Stimulated activated CD4-positive, alpha-beta T cell treated with anti-CD3 and anti-CD28 coated beads, Interleukin-2, amount 100 ng/mL, for 4 hours (primary cell): ENCODE measurements at places on chromosomes 1 and 21.
A peak's percentile ranks its signal among the peaks of the same experiment; 100 is the strongest.

- DNase-seq: no peak
Observed at GRCh38 chr1:201265756-201266155, 17.6 kb upstream of the PKP1 start.

DNA sequence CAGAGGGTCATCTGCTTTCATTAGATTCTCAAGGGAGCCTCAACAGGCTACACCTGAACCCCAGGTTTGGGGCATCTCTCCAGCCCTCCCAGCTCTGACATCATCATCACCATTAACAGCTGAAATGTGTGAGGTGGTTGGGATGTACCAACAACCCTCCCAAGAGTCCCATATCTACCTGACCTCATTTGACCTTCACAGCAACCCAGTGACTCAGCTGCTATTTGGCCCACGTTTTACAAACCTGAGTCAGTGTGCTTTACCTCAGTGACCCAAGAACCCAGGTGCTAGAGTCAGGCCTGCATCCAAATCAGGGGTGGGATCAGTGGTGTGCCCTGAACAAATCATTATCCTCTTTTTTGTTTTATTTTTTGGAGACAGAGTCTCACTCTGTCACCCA is 53.3 kb upstream of the TINAGL1 start:
- no peak for DNase-seq

- no peak for DNase-seq
Observed at GRCh38 chr1:54124472-54124871, 28.3 kb downstream of the CDCP2 start.

DNA sequence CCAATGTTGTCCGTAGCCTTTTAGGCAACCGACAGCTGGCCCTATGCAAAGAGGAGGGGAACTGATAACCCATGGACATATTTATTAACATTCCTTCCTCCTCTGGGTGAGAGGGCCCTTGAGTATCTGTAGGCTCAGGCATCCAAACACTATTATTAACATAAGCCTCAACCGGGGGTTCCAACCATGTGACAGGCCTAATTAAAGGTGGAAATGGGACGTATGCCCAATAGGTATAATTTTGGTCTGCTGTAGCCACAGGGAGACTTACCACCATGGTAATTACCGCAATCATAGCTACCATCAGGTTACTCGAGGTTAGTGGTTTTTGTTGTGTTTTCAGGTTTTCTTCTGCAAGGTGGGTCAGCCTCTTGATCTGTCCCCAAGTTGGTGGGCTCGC is 5.3 kb downstream of the DAP3 start:
- DNase-seq: no peak

DNA sequence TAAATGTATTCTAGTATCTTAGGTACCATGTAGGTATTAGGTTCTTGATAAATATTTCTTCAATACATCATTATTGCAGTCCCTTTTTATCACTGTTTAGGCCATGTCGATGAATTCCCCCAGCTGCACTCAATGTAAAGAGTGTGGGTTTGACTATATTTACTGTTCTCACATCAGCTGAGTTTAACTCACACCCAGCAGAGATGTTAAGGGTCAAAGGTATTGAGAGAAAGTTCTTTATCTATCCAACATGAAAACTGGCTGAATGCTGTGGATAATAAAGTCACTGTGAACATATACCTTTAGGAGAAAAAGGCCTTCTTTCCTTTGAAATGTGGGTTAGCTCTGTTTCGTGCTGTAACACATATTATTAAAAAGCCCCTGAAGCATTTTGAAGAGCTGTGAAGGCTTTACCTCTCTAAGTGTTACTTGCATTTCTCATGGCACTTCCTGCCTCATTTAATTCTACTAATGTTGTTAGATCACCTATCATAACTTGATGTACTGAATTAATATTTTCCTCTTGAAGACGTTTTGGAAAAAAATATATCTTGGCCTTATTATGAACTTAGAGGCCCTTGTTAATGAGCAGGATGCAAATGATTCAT is 19.1 kb upstream of the LYST start:
- no peak for DNase-seq

DNA sequence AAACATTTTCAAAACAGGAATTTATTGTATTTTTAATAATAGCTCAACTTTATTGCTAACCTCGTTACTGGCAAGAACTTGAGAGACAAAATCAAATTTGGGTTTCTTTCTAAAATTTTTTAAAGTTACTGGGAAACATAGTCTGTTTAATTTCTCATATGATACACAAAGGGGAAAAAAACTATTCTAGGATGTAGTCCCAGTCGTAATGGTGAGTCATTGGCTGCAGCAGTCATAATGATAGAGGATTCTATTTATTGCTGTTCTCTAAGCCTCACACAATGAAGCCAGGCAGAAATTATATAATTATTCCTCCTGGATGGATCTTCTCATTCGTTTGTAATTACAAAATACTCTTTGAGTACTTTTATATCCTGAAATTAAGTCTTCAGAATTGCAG is 326.5 kb upstream of the SGIP1 start:
- DNase-seq: no peak

- DNase-seq: no peak
Observed at GRCh38 chr1:212686591-212686990, 13.0 kb downstream of the BATF3 start.

DNA sequence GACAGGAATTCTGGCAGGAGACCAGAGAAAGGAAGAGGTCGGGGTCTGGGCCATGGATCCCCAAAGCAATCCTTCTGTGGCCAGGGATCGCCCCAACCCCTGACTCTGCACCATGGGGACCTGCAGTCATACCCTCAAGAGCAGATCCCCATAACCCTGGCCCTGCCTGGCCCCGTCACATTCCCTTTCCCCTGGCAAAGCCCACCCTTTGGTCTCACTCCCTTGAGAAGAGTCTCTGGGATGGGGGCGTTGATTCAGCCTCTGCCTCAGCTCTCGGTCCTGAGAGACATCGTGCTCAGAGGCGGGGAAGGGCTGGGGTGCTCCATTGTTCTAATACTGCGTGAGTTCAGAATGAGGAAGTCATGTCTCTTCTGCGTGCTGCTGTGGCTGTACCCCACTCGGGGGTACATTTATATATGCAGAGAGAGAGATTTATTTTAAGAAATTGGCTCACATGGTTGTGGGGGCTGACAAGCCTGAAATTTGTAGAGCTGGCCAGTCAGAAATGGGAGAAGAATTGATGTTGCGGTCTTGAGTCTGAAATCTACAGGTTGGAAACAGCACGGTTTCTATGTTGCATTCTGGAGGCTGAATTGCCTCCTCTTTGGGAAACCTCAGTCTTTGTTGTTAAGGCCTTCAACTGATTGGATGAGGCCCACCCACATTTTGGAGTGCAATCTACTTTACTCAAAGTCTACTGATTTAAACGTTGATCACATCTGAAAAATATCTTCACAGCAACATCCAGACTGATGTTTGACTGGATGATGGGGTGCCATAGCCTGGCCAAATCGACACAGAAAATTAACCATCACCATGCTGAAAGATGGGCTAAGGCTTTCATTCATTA is 4.2 kb upstream of the PADI2 start:
- no peak for DNase-seq

- peak; percentile 10 for DNase-seq
Observed at GRCh38 chr1:247448107-247448791, 9.7 kb downstream of the OR2B11 start.

- DNase-seq: no peak
Observed at GRCh38 chr1:47468709-47469389, 31.0 kb downstream of the FOXD2 start.

GRCh38 chr1:32346532-32347157 is 10.6 kb upstream of the MARCKSL1 start:
- no peak for DNase-seq

GRCh38 chr21:28063241-28064216 is 929.1 kb downstream of the LTN1 start:
- DNase-seq: no peak

- DNase-seq: no peak
Observed at GRCh38 chr1:193569096-193569982, 382.9 kb upstream of the B3GALT2 start.

DNA sequence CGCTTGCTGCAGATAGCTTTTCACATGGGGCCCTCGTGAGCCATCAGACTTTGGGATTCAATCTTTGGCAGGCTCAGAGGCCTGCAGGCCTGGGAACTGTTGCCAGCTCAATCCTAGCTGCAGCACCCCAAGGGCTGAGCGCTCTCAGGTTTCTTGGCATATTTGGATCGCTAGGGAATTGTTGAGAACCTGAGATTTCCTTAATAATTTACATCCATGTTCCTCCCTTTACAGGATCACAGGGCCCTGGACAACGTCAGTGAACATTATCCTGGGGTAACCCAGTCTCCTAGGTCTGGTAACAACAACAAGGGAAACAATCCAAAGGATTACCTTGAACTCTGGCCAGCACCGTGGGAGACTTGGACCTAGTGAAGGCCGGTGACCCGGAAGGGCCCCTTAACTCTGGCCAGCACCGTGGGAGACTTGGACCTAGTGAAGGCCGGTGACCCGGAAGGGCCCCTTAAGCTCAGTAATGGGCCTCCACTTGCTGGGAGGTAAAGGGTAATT is 49.3 kb upstream of the NEK2 start:
- no peak for DNase-seq

DNA sequence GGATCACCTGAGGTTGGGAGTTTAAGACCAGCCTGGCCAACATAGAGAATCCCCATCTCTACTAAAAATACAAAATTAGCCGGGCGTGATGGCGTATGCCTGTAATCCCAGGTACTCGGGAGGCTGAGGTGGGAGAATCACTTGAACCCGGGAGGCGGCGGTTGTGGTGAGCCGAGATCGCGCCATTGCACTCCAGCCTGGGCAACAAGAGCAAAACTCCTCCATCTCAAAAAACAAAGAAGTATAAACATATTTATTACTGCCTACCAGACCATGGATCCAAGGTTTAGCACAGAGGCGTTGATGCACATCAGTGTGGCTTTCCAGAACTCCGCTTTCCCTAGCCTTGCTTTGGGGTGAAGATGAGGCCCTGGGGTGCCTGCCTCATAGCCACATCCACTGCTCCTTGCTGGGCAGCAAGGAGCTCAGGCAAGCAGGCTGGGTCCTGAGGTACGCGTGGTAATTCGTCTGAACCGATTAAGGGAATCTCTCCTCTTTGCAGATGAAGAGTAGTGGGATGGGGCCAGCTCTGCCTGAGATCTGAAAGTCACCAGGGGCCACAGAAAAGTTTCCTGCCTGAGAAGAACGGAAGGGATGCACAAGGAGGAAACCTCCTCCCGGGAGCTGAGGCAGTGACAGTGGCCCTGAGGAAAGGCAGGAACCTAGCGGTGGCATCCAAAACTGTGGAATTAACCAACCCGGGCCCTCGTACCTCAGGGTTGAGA is 52.3 kb upstream of the LBR start:
- DNase-seq: no peak

DNA sequence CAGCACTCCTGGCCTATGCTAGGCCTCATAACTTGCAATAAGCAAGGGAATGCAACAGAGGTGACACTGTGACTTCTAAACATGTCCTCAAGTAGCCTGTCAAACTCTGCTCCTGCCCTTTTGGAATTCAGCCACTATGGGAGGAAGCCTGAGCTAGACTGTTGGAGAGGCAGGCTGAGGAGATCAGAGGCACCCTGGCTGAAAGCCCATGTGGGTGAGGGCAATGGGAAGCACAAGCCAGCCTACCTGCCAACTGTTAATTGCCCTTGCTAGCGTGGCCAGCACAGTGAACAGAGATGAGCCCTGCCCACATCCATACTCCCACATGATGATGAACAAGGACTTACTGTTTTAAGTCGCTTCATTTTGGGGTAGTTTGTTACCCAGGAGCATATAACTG is 17.7 kb downstream of the GNB1 start:
- DNase-seq: no peak

DNA sequence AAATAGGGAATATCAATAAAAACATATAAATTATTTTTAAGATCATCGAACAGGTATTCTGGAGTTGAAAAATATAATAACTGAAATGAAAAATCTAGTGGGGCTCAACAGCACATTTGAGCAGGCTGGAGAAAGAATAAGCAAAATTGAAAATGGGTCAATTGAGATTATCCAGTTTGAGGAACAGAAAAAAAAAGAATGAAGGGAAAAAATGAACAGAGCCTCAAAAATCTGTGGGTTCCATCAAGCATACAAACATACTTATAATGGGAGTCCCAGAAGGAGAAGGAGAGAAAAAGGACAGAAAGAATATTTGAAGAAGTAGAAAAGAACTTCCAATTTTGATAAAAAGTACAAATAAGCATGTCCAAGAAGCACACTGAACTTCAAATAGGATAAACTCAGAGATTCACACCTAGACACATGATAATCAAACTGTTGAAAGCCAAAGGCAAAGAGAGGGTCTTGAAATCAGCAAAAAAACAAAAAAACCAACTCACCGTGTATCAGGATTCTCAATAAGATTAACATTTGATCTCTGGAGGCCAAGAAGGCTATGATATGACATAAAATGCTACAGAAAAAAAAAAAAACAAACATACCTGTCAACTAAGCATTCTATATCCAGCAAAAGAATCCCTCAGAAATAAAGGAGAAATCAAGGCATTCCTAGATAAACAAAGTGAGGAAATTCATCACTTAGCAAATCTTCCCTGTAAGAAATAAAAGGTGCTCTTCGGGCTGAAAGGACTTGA is 5.4 kb upstream of the COQ8A start:
- no peak for DNase-seq

DNA sequence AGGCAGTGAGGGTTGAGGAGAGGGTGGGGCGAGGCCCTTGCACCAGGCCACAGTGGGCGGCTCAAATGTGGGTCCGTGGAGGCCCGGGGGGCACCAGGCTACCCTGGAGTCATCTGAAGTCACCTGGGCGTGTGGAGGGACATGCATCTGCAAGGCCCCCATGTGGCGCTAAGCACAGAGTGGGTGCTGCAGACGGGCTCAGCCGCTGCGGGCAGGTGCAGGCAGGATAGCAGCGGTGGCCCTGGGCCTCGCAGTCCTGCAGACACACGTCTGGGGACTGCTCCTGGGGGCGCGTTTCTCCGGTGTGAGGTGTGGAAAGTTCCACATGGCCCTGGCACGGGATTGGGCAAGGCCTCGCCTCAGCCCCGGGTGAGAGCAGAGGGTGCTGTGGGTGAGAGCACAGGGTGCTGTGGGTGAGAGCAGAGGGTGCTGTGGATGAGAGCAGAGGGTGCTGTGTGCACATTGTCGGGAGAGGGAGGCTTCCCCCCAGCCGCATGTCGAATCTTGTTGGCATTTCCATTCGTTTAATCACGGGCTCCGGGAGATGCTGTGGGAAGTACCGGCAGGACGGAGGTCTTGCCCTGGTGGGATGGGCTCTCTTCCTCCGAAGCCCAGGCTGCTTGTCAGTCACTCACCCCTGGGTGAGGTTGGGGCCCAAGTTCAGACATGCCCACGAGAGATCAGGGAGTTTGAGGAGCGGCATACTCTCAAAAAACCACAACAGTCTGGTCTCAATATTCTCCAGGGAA is 46.5 kb downstream of the TP73 start:
- DNase-seq: no peak

DNA sequence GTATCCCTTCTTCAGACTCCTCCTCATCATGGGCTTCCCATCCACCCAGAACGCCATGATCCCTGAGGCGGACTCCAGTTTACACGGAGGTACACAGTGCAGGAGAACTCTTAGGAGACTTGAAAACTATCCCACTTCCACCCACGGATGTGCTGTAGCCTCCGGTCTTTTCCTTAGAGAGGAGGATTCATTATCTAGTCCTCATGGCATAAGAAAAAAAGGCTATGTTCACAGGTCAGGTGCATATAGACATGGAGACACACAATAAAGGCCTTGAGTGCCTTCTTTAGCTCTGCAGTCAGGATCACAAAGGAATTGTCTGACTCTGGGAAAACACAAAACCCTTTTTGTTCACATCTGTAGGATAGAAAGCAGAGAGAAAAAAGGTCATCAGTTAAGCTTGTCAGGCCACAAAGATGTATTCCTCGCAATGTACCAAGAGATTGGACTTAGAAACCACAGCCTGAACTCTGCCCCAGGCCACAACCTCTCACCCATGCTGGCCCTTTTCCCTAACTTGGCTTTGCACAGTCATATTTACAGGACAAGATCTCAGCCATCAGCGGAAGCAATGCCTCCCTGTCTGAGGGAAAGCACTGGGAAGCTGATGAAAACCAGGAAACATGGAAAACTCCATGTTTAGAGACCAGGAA is 9.0 kb downstream of the CRP start:
- DNase-seq: no peak
